ENCODE measurements at places on chromosomes 7 and 10. TPM values are rescaled to one million over a fixed set of nuclear protein-coding genes. Genes with fewer than 3 reads are reported as not detected.
A peak's percentile ranks its signal among the peaks of the same experiment; 100 is the strongest.

DNA sequence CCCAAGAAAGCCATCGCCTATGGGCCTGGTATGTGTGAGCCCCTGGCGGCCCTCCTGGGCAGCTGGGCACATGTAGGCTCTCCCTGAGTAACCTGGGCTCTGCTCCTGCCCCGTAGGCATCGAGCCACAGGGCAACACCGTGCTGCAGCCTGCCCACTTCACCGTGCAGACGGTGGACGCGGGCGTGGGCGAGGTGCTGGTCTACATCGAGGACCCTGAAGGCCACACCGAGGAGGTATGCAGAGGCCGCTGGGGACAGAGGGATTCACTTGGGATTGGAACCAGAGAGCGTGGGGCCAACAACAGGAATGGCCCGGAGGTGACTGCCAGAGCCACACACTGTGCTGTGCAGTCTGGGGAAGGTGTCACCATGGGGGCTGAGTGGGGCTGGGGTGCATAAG lies 7.3 kb downstream of the FLNC start:
- H3K36me3 ChIP-seq, result no peaks in the 10 kb centered on the region
- no peak overlapping the region for H3K4me3 ChIP-seq

GRCh38 chr10:125129076-125129458 lies 31.3 kb downstream of the CTBP2 start:
- peaks cover 3% of the 10 kb centered on the region for H3K4me1 ChIP-seq
- H3K27ac ChIP-seq, result no peak overlapping the region
- no peak overlapping the region for H3K4me3 ChIP-seq
- no peaks in the 10 kb centered on the region for H3K27me3 ChIP-seq
- no peaks in the 10 kb centered on the region for H3K36me3 ChIP-seq

Gene MGAM2
- 0.07 TPM for total RNA-seq

Gene CALML3
- total RNA-seq, result not detected

DNA sequence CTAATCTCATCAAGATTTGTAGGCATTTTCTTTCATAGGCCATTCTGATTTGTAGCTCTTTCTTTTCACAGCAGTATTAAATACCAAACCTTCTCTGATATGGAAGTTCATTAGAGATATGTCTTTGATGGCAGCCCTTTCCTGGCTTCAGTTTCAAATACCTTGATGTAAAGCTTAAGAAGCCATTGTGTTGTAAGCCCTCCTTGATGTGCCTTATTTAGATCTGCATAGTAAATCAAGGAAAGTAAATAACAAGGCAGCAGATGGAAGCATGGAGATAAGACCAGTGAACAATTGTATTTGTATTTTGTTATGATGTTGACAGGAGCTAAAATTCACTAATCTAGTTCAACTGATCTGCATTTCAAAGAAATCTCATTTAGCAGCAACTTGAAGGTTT lies 234.9 kb upstream of the PPP1R3A start:
- H3K36me3 ChIP-seq, result no peaks in the 10 kb centered on the region
- peaks cover 5% of the 10 kb centered on the region for H3K27me3 ChIP-seq
- H3K27ac ChIP-seq, result no peak overlapping the region
- no peaks in the 10 kb centered on the region for H3K4me1 ChIP-seq
- H3K4me3 ChIP-seq, result no peak overlapping the region

- no peak overlapping the region for H3K27ac ChIP-seq
- no peaks in the 10 kb centered on the region for H3K36me3 ChIP-seq
- peaks cover 5% of the 10 kb centered on the region for H3K4me1 ChIP-seq
- no peak for DNase-seq
- no peaks in the 10 kb centered on the region for H3K27me3 ChIP-seq
Measured at GRCh38 chr7:141073173-141073640, 657 bp upstream of the TMEM178B start.

Gene DNTT
- not detected for total RNA-seq

DNA sequence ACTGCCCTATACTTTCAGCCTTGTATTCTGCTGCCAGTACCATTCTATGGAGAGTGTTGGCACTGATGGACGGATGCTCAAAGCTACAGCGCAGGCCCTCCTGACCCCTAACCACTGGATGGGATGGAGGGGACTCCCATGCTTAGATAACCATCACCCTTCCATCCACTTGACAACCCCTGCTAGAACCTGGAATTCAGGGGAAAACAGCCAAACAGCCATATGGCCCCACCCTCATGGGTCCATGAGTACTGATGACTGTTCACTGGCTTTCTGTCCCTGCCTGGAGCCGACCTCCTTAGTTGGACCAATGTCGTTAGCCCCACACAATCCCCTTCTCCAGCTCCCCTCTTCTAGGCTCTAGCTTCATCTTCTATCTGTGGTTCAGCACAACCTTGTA lies 16.2 kb downstream of the DUSP5 start:
- H3K4me1 ChIP-seq, result no peaks in the 10 kb centered on the region
- no peaks in the 10 kb centered on the region for H3K27me3 ChIP-seq
- H3K27ac ChIP-seq, result no peak overlapping the region
- H3K36me3 ChIP-seq, result no peaks in the 10 kb centered on the region

DNA sequence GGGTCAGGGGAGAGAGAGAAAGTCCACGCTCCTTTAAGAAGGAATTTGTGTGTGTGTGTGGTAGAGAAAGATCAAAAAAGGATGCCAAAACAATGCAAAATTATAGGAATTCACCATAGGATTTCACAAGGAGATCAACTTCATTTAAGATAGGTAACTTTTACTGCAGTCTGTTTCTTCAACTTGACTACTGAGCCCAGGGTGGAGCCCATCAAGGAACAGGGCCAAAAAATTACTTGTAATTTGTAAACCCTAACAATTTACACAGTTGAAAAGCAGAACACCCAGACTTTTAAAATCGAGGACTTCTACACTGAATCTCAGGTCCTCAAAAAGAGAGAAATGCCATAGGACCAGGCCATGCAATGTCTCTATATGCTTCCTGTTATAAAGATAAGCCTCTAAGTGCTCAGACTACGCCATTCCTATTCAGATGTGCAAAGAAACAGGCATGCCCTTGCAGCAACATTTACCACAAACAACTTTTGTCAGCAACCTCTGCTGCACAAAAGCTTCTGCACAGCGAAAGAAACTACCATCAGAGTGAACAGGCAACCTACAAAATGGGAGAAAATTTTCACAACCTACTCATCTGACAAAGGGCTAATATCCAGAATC lies 10.6 kb upstream of the GIMAP4 start:
- H3K27ac ChIP-seq, result no peak overlapping the region
- no peak overlapping the region for H3K4me3 ChIP-seq
- no peaks in the 10 kb centered on the region for H3K4me1 ChIP-seq
- no peaks in the 10 kb centered on the region for H3K36me3 ChIP-seq
- H3K27me3 ChIP-seq, result no peaks in the 10 kb centered on the region

DNA sequence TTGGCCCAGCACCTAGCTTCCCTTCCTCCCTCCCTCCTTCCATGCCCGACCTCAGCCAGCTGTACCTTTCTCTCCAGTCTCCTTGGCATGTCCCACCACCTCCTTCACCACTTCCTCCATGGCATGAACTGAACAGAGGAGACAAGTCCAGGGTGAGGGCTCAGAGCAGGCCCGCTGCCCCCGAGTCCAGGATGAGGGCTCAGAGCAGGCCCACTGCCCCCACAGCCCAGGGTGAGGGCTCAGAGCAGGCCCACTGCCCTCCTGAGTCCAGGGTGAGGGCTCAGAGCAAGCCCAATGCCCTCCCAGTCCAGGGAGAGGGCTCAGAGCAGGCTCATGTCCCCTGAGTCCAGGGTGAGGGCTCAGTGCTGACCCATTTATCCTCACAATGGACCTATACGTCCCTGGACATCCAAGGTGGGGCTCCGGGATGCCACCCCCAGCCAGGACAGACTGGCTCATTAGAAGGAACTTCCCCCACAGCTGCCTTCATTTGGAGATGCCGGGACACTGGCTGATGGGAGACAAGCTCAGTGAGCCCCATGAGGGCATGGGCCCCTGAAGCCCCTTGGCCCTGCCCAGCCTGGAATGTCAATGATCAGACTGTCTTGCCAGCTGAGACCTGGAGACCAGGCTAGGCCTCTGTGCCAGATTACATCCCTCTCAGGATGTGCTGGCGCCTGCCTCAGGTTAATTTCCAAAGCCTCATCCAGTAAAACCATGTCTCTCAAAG lies 30.0 kb downstream of the AGAP4 start:
- H3K27ac ChIP-seq, result no peak overlapping the region
- no peaks in the 10 kb centered on the region for H3K27me3 ChIP-seq
- H3K4me3 ChIP-seq, result no peak overlapping the region
- DNase-seq, result no peak

Gene H2BK1
- 4.4 TPM for total RNA-seq

Gene FAM24B
- total RNA-seq, result 2.3 TPM

Gene ADCYAP1R1
- total RNA-seq, result 3.1 TPM

Gene DPY19L1
- total RNA-seq, result 80.9 TPM

GRCh38 chr7:27423290-27423689 lies 180.7 kb downstream of the EVX1 start:
- H3K27ac ChIP-seq, result peak overlapping the region; percentile 55
- H3K4me3 ChIP-seq, result no peak overlapping the region
- peak; percentile 89 for DNase-seq
- H3K4me1 ChIP-seq, result no peaks in the 10 kb centered on the region
- no peaks in the 10 kb centered on the region for H3K27me3 ChIP-seq
- H3K36me3 ChIP-seq, result no peaks in the 10 kb centered on the region

DNA sequence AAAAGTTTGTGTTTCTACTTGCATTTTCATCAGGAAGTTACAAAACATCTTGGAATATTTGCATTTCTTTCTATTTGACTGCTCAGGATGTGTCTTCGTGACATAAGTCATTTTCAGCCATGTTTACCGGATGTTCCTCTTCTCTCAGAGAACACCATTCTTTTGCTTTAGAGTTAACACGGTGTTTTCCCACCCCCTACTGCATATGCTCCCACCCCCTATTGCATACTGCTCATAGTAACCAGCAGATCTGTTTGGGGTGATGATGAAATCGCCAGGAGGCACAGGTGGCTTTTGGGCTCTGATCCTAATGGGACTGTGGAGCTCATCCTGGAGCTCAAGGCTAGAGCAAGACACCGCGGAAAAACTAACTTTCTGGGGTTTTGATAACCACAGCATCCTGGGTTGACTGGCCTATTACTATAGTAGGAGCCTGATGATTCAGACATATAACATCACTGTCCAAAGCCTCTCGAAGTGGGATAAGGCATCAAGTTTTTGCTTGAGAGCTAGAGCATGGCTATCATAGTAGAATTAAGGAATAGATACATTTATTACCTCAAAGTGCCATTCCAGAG lies 65.1 kb upstream of the BET1 start:
- H3K4me3 ChIP-seq, result no peak overlapping the region
- no peak overlapping the region for H3K27ac ChIP-seq
- no peaks in the 10 kb centered on the region for H3K4me1 ChIP-seq
- no peaks in the 10 kb centered on the region for H3K27me3 ChIP-seq

Measured in uterus (tissue), 4 donors.